ENCODE measurements at places on chromosomes 12 and 14.

DNA sequence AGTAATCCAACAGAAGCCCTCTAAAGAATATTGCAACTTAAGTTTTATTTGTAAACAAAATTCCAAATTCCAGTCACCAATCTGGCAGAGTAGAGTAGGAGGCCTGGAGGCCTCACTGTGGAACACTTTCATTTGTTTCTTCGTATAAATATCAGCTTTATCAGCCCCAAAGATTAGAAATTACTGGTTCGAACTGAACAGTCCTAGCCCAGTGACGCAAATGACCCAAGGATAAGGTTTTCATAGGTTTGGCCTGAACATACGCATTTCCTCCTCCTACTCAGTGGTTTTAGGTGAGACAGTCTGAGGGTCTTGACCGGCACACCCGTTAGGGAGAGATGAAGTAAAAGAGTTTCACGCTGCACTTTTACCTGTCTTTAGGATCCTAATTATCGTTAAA is 1.7 kb downstream of the CDC42BPB start:
- no peak for DNase-seq

DNA sequence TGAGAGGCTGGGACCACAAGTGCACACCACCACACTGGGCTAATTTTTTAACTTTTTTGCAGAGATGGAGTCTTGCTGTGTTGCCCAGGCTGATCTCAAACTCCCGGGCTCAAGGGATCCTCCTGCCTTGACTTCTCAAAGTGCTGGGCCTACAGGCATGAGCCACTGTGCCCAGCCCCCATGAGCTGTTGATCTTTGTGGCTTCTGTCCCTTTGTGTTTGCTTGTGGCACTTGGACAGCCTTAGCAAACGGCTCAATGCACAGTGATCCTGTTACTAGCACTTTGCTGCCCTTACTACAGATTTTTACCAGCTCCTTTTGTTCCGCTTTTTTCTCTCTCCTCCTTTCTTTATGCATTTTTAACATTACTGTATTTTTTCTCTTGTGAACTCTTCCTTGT is 25.3 kb upstream of the EVL start:
- DNase-seq = no peak

DNA sequence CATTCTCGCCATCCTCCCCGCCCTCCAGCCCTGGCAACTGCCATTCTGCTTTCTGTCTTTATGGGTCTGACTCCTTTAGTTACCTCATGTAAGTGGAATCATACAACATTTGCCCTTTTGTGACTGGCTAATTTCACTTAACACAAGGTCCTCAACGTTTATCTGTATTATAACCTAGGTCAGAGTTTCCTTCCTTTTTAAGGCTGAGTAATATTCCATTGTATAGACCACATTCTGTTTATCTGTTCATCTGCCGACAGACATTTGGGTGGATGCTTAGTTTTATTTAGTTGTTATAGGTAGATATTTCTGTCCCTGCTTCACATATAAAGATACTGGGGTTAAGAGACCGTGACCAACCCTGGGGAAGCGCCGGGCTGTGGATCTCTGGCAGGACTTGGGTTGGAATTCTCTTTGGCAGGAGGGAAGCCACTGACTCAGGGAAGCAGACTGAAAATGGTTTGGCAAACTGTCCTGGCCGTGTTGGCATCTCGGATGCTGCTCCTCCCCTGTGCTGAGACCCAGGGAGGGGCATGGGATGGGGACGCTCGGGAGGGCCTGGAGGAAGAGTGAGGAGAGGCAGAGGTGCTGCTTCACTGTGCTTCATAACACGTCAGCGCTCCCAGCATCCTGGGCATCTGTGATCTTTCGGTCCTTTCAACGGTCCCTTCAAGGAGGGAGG is 38.9 kb downstream of the TEAD4 start:
- DNase-seq = no peak

DNA sequence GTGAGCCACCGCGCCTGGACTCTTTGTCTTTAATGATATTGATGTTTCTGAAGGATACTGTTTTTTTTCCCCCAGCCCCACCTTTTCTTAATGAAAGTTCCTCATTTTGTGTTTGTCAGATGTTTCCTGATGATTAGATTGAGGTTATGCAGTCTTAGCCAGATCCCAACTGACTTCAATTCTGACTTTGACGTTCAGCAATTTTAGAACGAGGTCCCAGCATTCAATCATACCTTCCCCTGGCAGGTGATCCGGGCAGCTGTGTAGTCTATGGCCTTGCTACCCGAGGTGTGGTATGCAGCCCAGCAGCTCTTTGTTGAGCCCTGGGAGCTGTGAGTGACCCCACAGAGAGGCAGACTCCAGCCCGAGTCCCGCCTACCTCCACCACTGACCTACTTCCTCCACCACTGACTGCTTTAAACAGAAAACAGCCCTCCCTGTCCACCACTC is 82.7 kb downstream of the LGMN start:
- DNase-seq = no peak

DNA sequence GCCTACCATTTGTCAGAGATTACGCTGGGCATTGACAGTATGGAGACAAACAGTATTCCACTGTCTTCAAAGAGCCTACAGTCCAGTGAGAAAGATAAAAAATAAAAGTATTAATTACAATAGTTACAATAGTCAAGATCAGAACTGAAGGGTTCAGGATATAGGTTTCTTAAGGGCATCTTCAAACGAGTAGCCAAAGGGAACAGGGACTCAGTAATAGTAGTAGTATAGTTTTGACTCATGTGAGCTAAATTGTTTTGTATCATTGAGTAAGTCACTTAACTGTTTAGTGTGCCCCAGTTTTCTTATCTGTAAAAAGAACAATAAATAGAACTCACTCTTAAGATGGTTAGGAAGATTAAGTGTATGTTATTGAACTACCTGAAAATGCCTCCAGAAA is 123.6 kb downstream of the METTL25 start:
- no peak for DNase-seq

DNA sequence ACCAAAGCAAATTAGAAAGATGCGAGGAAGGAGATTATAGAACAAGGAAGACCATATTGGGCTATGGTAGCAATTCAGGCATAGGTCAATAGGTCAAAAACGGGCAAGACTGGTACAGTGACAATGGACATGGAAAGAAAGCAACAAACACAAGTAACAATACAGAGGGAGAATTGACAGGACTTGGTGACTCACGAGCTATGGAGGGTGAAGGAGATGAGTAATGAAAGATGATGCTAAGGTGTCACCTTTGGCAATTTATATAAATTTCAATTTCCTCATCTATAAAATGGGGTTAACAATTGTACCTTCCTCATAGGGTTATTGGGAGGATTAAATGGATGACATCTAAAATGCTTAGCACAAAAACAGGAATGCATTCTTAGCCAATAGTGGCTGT is 15.1 kb upstream of the DUSP16 start:
- DNase-seq = no peak

- no peak for DNase-seq
These were observed 1.1 kb upstream of the PRKAG1 start for GRCh38 chr12:49019443-49020324.
